HT1080 (cell line): ENCODE measurements at places on chromosomes 6 and 20.

GRCh38 chr6:46933751-46934150 is 12.0 kb upstream of the ADGRF5 start:
- no peak for DNase-seq

DNA sequence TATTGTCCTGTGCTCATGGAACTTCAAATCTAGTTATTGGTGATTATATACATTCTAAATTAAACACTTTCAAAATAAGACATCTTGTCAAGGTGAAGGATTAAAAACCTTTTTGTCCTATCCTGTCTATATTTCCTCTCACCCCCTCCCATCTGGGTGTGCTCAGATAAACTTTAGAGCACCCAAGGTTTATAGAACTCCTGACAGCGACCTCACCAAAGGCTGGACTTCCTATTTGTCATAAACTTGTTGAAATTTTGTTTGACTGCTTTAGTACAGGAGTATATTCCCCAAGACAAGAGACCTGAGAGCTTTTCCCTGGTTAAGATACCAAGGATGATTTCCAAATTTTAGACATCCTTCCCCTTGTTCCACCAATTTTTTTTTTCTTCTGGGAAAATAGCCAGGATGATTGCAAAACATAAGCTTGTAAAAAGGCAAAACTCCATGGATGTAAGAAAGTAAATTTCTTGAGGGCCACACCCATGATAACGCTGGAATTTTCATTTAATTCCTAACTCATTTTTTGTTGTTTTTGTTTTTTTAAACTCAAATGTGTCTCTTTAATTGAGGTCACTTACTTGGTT is 33.0 kb downstream of the CARMIL1 start:
- DNase-seq: peak; percentile 28

- DNase-seq: no peak
These were observed 76.4 kb downstream of the PHACTR2 start for GRCh38 chr6:143754204-143754603.

DNA sequence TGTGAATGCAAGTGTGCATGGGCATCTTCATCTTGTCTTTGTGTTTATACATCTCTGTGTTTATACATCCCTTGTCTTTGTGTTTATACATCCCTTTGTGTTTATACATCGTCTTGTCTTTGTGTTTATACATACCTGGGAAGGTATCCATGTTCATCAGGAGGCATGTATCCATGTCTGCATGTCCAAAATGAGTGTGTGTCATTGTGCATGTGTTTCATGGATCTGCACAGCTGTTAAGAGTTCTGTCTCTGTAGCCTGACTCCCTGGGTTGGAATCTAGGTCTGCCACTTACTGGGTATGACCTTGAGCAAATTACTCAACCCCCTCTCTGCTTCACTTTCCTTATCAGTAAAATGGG is 50.1 kb upstream of the SIRPA start:
- DNase-seq: no peak

DNA sequence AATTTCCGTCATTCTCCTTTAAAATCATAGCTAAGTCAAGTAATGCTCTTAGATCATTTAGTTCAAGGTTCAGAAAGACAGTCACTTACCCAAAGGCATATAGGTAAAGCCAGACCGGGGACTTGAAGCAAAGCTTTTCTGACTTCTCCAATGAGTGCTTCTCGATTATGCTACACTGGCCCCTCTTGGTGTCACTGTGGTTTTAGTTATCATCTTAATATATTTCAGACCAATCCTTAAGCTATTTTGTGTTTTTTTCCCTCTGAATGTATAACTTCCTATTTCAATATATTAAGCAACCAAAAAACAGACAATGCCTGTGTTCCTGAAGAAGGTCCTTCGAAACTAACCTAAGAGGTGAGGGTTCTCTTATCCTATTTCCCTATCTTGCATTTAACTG is 3.9 kb downstream of the PRDM1 start:
- no peak for DNase-seq

DNA sequence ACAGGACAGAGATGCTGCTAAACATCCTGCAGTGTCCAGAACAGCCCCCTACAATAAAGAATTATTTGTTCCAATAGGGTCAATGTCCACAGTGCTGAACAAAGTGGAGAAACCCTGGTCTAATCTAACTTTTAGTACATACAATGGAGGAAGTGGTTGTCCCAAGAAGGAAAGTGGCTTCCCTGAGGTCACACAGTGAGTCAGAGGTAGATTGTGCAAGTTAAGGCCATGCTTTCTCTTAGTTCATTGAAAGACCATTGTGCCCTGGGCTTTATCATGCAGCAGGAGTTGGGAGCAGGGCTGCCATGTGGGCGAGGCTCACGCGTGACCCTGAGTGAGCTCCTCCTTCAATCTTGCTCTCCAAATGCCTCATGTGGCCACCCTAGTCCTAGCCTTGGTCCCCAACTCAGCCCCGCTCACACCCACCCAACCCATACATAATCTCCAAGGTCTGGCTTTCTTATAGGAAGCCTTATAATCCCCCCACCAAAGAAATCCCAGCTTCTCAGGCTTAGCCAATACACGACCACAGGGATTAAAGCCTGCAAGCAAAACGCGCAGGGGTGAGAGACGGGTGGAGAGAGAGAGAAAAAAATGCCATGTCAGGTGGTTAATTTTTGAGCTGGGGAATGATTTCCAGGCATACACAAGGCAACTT is 19.9 kb downstream of the SLC13A3 start:
- peak; percentile 38 for DNase-seq

DNA sequence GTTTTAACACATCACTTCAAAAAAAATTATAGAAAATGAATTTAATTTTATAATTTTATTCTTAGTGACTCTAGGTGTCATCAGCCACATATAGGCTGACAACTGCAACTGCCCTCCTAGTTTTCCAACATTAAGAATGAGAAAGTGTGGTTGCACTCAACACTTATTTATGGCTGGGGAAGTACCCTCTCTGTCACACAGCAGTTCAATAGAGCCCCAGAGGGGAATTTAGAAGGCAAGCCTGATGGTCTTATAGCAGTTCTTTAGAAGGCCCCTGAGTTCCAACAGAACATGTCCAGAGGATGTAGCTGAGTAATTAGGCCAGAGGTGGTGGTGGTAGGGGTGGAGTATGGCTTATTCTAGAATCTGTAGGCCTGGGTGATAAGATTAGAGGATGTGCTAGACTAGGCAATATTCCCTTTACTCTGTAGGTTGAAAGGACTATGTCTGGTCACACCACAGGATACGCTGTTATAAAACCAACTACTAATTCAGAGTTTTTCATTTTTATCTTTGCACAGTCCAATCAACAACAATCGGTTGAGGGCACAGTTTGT is 226.5 kb upstream of the CITED2 start:
- DNase-seq: no peak

DNA sequence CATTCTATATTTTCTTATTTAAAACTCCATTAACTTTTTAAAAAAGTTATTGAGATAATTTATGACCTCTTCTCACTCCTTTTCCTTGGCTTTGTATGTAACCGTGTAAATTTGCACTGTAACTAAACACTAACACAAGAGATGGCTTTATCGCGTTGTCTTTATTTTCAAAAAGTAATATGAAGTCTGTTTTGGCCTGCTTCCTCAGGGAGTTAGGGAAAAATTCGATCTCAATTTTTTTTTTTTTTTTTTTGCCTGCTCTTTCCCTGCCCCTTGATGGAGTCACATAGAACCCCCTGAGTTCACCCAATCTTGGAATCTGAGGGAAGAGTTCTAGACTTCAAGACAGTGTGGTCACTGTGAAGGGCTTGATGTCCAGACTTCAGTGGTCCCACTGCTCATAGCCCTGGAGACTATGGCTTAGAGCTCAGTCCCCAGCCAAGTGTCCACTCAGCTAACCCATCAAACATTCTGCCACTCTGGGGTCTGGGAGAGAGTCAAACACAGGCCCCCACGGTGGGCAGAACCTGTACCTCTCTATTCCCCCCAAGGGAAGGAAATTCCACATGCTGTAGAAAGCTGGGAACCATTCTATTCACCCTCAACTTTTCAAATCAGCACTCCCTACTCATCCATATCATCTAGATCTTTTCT is 15.7 kb upstream of the TBC1D22B start:
- no peak for DNase-seq

DNA sequence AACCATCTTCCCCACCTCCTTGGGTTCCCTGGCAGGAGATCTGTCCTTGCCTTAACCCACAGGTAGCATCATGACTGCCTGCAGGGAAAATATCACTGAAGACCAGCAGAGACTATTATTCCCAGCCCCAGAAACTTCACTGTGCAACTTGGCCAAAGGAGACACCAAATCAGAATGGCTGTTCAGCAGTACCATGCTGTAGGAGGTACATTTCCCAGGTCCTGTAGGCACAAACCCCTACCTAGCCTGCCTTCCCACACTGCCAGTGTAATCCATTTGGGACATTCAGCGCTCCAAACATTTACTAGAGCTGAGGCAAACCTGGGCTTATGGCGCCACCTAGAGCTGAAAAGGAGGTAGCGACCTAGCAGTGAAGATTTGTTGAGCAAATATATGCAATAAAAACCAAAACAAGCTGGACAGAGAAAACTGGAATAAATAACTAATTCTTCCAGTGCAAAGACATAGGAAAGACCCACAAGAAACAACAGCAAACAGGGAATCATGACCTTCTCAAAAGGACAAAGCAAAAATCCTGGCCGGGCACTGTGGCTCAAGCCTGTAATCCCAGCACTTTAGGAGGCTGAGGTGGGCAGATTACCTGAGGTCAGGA is 60.3 kb downstream of the VTA1 start:
- peak; percentile 36 for DNase-seq

DNA sequence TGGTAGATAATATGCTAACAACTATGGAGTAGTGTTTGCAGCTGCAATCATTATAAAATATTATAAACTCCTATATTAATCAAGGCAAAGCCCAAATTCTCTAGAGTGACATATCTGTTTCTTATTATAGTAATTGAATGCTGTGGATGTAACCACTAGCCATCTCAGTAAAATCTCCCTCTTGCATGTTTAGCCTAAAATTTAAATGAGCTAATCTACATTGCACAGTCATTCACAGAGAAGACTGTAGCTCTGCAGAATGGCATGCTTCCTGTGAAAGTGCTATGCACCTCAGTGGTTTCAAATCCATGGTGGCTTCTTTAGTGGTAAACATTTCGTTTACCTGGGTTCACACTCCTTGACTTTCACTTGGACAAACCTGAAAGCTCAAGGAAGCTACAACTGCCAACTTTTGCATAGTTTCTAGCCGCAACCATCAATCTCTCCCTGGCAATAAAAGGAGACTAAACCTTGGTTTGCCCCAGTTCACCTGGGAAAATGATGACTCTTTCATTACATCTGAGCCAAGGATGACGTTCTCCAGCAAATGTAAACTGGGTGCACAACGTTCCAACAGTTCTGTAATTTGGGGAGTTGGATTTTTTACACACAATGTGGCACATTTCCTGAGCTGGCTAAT is 47.2 kb downstream of the FILIP1 start:
- DNase-seq: no peak

DNA sequence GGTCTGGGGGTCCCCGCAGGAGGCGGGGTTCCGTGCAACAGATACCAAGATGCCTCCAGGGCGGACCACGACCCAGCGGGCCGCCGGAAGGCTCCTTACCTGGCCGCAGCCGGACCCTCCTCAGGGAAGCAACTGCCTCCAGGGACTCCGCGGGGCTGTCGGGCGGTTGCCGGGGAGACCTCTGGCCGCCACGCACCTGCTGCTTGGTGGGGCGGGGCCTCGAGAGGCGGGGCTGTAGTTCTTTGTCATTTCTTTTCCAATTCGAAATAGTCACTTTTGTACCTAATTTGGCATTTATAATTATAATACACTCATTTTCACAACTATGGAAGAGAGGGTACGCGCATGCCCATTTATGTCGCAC is 647 bp downstream of the AK9 start:
- DNase-seq: no peak

DNA sequence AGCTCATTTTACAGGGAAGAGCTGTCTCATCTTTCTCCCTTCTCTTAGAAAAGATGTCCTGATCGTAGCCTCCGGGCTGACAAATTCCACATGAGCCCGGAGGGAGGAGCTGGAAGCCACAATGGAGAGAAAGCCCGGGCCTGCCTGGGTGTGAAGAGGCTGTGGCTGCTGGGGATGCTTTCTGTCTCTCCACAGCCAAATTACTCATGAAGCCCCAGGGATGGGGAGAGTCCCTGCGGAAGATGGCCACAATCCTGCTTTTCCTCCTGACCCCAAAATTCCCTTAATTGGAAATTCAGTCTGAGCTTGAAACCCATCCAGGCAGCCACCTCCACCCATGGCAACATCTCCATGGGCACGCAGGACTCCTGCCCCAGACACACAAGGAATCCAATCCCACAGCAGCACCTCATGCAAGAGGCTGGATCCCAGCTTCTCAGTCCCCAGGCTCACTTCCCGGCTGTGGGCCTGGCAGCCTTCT is 32.4 kb downstream of the JPH2 start:
- DNase-seq: no peak

GRCh38 chr6:13194852-13195251 is 133.5 kb downstream of the TBC1D7 start:
- DNase-seq: peak; percentile 50

DNA sequence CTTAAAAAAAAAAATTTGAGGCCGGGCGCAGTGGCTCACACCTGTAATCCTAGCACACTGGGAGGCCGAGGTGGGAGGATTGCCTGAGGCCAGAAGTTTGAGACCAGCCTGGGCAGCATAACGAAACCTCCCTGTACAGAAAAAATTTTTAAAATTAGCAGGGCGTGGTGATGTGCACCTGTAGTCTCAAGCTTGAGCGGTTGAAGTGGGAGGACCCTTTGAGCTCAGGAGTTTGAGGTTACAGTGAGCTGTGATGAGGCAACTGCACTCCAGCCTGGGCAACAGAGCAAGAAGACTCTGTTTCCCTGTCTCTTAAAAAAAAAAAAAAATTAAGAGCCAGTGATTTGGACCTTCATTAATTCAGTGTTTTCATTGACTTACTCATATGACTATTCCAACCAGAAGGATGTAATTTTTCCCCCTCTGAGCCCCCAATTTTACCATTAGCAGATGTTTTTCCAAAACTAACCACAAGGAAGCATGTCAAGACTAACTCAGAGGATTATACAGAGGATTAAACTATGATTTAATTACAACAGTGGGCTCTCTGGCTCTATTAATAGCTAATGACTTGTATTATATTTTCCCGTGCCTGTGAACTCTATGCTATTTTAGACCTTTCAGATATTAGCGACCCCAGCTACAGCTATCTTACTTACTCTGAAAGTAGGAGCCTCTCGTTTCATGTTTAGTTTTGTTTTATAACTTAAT is 75.1 kb downstream of the ARID1B start:
- DNase-seq: no peak

DNA sequence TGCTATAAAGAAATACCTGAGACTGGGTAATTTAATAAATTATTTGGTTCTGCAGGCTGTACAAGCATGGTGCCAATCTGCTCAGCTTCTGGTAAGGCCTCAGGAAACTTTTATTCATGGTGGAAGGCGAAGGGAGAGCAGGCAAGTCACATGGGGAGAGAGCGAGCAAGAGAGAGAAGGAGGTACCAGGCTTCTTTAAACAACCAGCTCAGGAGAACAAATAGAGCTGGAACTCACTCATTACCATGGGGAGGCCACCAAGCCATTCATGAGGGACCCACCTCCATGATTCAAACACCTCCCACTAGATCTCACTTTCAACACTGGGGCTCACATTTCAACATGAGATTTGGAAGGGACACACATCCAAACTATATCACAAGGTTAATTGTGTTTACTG is 44.9 kb upstream of the CRISP1 start:
- DNase-seq: no peak

GRCh38 chr6:119290306-119290705 is 59.3 kb downstream of the MAN1A1 start:
- DNase-seq: no peak

- DNase-seq: no peak
These were observed 23.0 kb downstream of the TFB1M start for GRCh38 chr6:155291291-155291690.

- peak; percentile 39 for DNase-seq
These were observed 179.5 kb downstream of the CDH26 start for GRCh38 chr20:60137657-60138245.
